ENCODE measurements at places on chromosomes 13 and 19.
A peak's percentile ranks its signal among the peaks of the same experiment; 100 is the strongest.

DNA sequence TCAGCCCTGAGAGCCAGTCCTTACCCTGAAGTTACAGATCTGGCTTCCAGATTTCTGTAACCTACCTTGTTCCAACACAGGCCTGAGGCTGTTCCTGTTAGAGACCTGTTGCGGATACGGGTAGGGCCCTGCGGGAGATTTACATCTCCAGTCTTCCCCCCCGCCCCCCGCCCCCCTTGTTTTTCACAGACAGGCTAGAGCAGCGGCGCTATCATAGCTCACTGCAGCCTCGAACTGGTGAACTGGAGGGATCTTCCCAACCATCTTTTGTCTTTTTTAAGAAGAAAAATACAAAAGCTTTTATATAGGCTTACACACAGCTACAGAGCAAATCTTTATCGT lies 10.6 kb upstream of the CEACAM21 start:
- no peak for DNase-seq

GRCh38 chr13:40488869-40489391 lies 177.5 kb downstream of the FOXO1 start:
- DNase-seq, result no peak

DNA sequence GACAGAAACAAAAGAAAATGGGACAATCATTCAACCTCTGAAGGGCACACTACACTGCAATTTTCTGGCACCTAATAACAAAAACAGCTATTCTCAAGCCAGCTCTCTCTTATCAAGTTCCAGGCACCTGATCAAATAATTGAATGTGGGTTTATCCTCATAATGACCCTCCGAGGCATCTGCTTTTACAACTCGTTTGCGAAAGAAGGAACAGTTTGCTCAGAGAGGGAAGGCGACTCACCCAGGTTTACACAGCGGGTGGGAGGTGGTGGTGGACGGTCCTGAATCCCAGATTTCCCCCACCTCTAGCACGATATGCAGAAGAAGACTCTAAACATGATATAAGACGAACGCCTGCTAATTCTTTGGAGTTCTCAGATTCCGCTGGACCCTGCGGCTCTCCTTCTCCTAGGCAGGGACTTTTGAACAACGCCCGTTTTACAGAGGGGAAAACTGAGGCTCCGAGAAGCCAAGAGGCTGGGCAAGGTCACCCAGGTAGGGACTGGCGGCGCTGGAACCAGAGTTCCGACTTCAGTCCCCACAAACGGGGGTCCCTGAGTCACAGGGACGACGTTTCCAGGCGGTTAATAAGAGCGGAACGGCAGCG lies 641 bp downstream of the SGTA start:
- no peak for DNase-seq

DNA sequence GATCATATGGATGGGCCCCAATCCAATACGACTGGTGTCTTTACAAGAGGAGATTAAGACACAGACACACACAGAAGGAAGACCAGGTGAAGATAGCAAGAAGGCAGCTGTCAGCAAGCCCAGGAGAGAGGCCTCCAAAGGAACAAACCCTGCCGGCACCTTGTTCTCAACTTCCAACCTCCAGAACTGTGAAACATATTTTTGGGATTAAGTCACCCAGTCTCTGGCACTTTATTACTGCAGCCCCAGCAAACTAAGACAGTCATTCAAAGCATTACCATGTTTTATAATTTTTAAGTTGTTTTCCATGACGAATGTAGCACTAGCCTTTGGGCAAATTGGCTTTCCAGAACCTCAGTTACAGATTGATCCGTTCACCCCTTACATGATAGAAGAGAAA lies 11.3 kb downstream of the STARD13 start:
- no peak for DNase-seq

- DNase-seq, result no peak
These were observed 55.8 kb downstream of the ZNF254 start for GRCh38 chr19:24142771-24143170.

DNA sequence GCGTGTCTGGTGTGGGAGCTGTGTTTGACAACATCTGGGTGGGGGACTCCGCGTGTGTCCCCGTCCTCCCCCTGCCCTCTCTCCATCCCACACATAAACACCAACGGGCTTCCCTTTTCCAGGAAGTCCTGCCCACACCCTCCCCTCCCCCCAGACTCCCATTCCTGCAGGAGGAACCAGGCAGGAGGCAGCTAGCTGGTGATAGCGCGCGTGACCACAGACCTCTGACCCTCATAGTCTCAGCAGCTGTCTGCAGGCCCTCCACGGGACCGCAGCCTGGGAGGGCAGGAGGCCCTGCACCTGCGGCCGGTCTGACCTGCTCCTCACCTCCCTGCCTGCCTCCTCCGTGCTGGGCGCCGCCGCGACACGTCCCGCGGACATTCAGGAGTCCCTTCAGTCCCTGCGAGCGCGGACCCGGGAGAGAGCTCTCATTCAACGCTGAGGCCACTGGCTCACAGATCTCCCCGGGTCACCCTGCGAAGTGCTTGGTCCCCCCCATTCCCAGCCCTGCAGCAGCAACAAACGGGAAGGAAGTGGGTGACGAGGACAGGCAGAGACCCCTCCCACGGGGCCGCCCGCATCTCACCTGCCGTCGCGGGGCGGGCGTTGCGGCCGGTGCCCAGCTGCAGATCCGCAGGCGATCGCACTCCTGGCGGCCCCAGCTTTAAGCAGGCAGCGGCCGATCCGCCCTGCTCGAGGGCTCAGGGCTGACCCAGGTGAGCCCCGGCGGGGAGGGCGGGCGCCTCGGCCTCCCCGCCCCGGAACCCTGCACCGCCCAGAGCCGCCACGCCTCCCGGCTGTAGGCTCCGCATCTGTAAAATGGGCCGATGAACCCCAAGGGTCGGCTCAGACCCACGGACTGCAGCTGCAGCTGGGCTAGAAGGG lies 1.1 kb upstream of the ACP5 start:
- peak; percentile 60 for DNase-seq

GRCh38 chr13:26067601-26068000 lies 15.8 kb upstream of the SHISA2 start:
- DNase-seq, result no peak

DNA sequence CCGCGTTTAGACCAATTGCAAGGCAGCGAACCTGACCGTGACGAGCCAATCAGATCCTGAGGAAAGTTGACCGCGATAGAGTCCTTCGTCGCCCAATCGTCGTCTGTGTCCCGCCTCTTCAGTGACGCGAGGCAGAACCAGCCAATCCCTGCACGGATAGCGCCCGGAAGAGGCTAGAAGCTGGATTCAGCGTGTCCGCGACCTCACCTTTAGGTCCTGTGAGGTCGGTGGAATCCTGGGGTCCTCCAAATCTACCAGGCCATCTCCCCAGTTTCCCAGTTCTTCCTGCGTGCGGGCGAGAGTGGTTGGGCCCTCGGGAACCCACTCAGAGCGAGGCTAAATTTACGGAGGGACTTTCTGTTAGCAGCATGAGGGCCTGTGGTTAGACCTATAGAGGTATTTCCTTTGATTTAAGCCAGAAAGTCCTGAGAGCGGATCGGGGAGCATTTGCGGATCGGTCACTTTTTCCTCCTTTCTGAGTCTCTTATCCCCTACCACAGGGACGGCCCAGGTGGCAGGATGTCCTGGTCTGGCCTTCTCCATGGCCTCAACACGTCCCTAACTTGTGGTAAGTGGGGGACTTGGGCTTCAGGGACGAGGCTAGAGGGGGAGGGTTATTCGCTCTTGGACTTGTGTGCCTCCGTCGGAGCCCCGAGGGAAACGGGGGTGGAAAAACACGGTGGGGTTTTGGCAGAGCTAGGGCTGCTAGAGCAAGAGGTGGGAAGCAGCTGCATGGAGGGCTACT lies at the start of gene MRPS12:
TSS of gene MRPS12 (plus strand) at position 169 of the 745 bp plus-strand sequence. CDS start at position 520, 351 bp downstream.
- DNase-seq, result no peak

DNA sequence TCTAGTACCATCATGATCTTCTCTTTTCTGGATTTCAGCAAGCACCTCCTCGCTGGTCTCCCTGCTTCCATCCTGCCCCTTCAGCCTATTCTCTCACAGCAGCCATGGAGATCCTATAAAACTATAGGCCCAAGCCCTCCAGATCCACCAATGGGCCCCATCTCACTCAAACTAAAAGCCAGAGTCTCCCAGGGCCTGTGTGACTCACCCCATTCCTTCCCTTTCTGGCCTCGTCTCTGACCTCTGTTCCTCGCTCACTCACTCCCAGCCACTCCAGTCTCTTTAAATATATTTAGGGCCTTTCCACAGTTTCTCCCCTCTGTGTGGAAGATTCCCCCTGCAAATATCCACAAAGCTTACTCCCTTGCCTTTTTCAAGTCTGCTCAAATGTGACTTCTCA lies 89.7 kb downstream of the HSPH1 start:
- no peak for DNase-seq

- peak; percentile 50 for DNase-seq
These were observed 24.6 kb upstream of the SEMA6B start for GRCh38 chr19:4583961-4584669.

DNA sequence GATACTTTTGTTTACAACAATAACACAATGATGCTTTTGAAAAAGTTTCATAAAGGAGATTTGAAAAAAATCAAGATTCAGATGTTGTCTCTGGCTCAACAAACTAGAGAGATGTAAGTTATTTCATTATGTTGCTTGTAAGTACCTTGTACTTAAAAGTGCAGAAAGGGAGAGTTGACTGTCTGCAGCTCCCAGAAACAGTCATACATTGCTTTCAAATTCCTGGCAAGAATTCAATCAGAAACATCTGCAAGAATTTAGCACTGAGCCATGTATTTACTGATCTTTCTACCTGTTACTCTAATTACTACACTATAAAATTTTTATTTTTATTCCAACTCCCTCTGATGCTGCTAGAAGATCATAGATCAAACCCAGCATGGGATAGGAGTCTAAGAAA lies 1261.3 kb upstream of the SPRY2 start:
- no peak for DNase-seq

GRCh38 chr13:55660851-55661250 lies 1479.9 kb upstream of the PRR20A start:
- DNase-seq, result no peak

Data from activated T-cell treated with anti-CD3 and anti-CD28 coated beads, Interleukin-2, amount 50 U/mL, for 24 hours (primary cell).